ENCODE measurements at places on chromosomes 16 and 17.

- DNase-seq, result no peak
Observed at GRCh38 chr17:58409432-58409831, 7.9 kb downstream of the RNF43 start.

- DNase-seq, result no peak
Observed at GRCh38 chr17:15124746-15125145, 140.4 kb downstream of the PMP22 start.

DNA sequence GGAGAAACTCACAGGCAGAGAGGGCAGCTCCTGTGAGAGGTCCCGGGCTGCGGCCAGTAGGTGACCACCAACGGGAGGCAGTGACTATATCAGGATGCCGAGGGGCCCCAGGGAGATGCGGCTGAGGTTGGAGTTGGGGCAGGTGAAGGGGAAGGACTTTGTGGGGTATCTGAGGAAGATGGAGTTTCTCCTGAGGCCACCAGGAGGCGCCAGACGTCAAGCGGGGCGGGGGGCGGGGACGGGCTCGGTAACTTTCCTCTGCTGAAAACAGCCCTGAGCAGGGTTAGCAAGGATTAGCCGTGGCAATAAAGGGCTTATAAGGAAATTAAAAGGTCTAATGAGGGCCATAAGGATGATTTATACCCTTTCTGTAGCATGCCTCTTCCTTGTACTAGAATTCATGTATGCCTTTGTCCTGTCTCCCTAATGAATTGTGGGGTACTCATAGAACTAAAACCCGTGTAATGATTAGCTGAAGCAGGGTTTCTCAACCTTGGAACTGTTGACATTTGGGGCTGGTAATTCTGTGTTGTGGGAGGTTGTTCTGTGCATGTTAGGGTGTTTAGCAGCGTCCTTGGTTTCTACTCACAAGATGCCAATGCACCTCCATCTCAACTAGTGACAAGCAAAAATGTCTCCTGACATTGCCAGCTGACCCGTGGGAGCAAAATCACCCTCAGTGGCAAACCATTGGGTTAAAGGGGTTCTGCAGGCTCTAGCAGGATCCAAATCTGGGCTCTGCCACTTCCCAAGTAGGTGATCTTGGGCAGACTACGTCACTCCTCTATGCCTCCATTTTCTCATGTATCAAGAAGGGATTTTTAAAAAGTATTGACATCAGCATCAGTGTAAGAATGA is 74.8 kb upstream of the GRIN2A start:
- peak; percentile 9 for DNase-seq

DNA sequence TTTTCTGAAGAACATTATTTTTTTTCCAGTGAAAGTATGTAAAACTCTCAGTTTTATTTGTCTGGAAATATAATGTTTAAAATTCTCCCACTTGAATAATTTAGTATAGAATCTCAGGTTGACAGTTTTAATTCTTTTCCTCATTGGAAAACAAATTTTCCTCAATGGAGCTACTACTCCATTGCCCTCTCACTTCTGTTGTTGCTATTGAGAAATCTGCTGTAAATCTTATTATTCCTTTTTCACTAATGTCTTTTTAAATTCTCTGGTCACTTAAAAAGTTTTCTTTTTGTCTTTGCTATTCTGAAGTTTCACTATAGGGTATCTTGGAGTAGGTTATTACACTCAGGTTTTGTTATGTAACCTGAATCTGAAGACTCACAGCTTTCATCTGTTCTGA is 216.1 kb upstream of the PMFBP1 start:
- DNase-seq, result no peak

DNA sequence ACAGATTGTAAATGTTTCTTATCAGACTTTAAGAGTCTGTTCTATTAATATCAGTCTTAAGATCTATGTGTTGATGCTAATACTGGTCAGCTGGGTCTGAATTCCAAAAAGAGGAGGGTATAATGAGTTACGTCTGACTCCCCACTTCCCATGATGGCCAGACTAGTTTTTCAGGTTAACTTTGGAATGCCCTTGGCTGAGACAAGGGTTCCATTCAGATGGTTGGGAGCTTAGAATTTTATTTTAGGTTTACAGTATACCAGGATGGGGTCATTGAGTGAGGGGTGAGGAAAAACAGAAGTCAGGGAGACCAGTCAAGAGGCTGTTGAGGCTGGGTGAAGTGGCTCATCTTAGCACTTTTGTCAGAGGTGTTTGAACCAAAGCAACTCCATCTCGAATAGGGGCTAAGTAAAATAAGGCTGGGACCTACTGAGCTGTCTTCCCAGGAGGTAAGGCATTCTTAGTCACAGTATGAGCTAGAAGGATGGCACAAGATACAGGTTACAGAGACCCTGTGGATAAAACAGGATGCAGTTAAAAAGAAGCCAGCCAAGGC is 2.9 kb upstream of the TMEM231 start:
- no peak for DNase-seq

DNA sequence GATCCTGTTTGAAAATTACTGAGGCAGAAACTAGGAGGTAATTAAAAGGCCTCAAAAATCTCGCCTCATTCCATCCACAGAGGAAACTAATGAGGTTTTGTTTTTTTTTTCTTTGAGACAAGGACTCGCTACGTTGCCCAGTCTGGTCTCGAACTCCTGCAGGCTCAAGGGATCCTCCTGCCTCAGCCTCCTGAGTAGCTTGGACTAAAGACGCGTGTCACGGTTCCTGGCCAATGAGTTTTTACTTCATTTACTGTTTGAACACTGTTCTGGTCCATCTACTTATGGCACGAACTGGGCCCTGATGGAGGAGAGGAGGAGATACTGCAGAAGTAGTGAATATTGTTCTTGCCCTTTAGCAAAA is 600 bp upstream of the BLTP2 start:
- DNase-seq, result no peak

GRCh38 chr17:44904001-44904984 is 5.0 kb upstream of the EFTUD2 start:
- no peak for DNase-seq

- DNase-seq, result peak; percentile 15
Observed at GRCh38 chr17:6303664-6304063, 131.3 kb downstream of the AIPL1 start.

Data from NCI-H226 (cell line).